Inflammatory macrophage treated with lipopolysaccharide for 1 hour (primary cell): ENCODE measurements at places on chromosomes 2 and 18.

- DNase-seq, result peak; percentile 28
Observed at GRCh38 chr2:65722028-65722778, 289.8 kb upstream of the SPRED2 start.

- no peak for DNase-seq
Observed at GRCh38 chr2:149814049-149814448, 226.5 kb upstream of the MMADHC start.

DNA sequence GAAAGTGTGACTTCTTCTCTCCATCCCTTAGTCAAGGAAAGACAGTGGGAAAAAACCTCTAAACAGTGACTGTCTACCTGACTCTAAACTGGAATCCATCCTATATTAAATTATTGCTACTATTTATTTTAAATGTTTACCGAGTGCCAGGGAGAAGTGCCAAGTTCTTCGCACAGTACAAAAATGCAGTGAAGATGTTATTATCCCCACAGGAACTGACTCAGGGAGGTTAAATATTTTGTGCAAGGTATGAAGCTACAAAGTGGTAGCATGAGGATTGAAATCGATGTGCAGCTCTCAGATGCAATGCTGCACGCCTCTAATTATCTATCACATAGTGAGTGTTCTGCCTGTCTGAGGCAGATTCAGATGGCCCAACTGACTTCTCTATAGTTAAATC lies 91.1 kb downstream of the MEP1B start:
- DNase-seq, result no peak

DNA sequence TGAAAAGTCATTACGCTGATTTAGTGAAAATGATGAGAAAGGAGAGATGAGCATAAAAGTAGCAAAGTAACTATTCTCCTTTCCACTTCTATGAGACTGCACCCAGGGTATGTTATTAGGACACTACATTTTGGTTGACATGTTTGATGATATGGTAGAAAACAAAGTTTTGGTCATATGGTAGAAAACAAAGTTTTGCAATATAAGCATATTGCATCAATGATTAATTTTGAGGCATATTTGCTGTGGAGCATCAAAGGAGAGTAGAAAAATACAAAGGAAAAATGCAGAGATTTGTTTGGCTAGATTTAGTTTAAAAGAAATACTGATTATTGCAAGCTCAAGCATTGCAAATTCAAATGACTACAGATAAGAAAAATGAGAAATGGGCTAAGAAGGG lies 182.1 kb downstream of the KCNH7 start:
- DNase-seq, result no peak

DNA sequence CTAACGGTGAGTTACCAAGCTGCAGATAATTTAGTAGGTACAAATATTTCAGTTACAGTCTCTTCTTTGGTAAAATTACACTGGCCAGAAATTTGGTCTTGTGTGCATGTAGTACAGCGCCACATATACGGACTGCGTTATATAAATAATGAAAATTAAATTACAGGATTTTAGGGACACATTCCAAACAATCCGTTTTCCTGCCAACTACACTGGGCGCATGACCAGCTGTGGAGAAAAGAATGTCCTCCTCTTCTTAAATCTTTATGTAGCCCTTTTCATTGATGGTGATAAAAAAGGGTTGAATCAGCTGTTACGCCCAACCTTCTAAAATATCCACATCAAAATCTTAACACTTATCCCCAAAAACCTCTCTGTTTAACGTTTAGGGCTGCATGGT lies 37.5 kb downstream of the TCF4 start:
- DNase-seq, result no peak

DNA sequence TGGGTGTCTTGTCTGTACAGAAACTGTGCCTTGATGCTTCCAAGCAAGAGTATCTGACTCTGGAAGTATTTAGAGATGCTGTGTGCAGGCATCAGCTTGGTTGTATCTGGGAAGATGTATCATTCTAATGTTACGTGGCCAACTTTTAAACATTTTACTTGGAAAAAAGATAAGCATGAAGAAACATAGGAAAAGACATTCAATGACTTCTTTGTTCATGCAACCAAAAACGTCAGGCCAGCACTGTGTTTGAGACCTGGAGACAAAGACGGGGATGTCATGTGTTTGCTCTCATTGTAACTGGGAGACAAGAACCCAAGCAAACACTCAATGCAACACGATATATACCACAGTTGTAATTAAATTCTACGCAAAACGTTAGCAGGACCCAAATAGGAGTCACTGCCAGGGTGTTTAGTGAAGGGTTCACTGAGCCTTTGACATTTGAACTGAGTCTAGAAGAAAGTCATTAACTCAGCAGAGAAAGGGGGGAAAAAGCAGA lies 8.9 kb upstream of the SESTD1 start:
- no peak for DNase-seq
